ENCODE measurements at places on chromosomes 3 and 15.

- DNase-seq: no peak
Measured at GRCh38 chr3:128503751-128504532, 10.9 kb upstream of the GATA2 start.

DNA sequence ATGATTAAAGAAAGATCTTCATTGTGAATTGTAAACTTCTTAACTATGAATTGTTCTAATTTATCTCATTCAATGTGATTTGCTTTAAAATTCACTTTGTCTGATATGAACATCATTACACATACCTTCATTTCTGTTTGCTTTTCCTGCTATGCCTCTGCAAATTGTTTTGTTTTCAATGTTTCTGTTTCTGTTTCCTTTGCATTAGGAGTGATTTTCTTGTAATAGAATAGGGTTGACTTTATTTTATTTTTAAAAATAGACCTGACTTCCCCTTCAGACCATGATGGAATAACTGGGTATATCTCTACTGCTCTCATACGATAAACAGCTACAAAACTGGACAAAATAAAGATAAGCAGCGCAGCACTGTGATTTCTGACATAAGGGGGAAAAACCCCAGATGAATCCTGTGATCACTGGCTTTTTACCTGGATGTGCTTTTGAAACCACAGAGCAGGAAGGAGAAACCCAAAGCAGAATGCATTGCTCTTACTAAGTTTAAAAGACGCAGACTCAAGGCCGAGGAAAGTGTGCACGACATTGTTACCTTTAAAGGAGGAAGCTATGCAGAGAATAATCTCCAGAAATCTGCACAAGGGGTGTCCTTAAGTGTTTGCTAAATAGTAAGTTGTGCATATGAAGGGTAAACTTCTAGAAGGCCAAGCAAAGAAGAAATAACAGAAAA lies 420.2 kb downstream of the TBC1D5 start:
- DNase-seq: no peak

DNA sequence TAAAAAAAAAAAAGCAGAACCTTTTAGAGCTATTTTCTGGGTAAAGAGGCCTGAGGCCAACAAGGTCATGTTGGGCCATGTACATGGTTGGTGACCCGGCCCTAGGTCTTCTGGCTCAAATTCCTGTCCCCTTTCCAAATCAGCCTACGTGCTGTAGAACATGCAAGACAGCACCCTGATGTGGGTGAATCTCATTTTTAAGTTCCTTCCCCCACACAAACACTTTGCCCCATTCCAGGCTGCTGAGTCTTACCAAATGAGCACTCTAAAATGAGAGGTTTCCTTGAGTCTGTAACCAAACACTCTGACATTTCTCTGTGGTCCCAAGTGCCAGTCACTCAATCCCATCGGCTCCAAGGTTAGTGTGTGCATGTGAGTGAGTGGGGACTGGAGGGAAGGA lies 9.4 kb downstream of the BCL6 start:
- no peak for DNase-seq

GRCh38 chr3:129952556-129953355 lies 21.8 kb upstream of the TRH start:
- DNase-seq: no peak

DNA sequence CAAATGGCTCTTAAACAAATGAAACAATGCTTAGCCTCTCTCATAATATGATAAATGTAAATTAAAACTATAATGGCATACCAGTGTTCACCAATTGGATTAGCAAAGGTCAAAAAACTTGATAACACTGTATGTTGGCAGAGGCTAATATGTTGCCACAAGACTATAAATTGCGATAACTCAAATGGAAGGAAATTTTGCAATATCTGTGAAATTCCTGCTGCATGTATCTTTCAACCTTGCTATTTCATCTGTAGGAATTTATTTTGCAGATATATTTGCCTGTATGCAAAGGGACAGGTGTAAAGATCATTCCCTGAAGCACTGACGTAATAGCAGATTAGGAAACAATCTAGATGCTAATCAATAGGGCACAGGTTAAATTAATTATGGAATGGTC lies 191.4 kb upstream of the EIF1B start:
- DNase-seq: no peak

DNA sequence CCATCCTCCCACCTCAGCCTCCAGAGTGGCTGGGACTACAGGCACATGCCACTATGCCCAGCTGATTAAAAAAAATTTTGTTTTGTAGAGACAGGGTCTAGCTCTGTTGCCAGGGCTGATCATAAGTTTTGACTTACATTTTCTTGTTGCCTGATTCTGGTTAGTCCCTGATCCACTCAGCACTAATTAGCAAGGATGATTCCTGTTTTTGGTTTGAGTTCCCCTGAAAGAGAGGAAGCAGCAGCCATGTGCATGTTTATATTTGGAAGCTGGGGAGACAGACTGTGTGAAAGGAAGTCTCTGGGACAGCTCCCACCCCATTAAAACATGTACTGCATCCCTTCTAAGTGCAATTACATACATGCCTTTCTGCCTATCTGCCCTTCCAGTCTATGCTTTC lies 3.6 kb upstream of the NCK1 start:
- DNase-seq: no peak

GRCh38 chr15:51398626-51399025 lies 57.2 kb downstream of the GLDN start:
- DNase-seq: no peak

DNA sequence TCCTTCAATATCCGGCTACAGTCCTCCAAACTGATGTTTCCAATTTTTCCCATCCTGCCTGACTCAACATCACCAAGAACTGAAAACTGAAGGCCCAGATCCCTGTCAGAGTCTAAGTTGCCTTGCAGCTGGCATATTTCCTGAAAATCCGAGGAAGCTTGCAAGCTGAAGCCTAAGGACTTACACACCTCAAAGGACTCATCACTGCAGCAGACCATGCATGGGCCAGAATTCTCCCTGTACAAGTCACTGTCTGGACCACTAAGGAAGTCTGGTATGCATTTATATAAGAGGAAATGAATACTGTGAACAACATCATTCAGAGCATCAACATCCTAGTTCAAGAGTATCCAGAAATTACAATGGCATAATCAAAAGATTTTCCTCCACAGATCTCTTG lies 548.8 kb upstream of the MDFIC2 start:
- no peak for DNase-seq

DNA sequence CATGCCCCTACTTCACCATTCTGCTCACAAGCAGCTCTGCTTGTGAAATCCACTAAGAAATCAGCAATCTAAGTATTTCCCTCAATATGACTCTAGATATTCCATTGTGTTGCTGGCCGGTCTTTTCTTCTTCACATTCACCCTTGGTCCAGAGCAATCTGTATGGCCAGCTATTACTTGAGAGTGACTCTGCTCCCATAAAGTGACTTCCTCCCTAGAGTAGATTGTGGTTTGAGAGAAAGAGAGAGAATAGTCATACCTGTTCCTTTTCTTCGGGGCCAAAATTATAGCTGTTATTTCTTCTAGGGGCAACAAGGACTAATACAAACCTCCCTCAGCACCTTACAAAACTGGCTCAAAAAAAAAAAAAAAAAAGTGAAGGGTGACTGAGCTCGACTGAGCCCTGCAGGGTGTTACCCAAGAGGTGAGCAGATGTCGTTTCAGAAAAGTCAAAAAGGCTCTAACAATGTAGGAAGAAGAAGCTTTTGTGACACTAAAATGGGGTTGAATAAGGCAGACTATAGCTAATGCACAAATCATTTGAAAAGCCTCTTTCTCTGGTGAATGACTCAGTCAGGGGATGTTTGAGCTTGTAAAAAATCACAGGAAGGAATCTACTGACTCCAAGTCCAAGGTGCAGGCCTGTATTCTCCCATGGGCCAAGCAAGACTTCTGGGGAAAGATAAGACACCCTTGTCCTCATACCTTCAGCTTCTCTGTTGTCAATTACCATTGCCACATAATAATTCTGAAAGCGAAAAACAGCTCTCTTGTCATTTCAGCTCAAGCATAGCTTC lies 161.0 kb upstream of the SLC24A5 start:
- no peak for DNase-seq

DNA sequence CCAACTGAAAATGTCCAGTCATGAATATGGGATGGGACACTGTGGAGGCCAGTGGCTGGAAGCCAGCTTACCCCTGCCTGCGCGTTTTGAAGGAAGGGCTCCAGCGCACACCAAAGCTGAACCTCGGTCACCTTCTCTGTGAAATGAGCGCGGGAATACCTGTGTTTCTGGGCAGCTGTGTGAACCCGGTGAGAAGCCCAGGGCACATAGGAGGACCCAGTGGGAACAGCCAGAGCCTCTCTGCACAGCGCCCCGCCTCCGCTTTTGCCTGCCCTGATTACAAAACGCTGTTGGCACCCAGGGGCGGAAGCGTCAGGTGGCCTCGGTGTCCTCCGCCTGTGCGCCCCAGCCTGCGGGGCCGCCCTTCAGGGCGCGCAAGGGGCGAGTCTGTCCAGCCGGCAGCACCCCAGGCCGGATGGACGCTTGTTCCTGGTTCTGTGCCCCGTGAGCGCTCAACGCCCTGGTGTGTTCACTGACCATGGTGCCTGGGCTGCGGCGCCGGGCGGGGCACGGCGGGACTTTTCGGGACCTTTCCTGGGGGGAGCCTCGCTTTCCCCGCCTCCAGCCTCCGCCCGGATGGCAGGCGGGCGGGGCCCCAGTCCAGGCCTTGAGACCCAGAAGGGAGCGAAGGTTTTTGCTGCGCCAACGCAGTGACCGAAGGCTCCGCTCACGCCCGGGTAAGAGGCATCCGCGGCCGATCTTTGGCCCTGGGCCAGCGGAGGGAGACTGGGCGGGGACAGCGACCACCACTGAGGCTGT lies at the start of gene SQOR:
Gene SQOR, plus strand, starts transcription at position 598 of the 759 bp plus-strand sequence. CDS start 23,895 bp downstream, outside the sequence.
- DNase-seq: no peak

- no peak for DNase-seq
Measured at GRCh38 chr3:80187981-80188380, 420.2 kb upstream of the ROBO1 start.

- no peak for DNase-seq
Measured at GRCh38 chr3:188553569-188553968, 399.6 kb downstream of the LPP start.

- DNase-seq: peak; percentile 37
Measured at GRCh38 chr15:91866371-91866905, 12.9 kb downstream of the SLCO3A1 start.

DNA sequence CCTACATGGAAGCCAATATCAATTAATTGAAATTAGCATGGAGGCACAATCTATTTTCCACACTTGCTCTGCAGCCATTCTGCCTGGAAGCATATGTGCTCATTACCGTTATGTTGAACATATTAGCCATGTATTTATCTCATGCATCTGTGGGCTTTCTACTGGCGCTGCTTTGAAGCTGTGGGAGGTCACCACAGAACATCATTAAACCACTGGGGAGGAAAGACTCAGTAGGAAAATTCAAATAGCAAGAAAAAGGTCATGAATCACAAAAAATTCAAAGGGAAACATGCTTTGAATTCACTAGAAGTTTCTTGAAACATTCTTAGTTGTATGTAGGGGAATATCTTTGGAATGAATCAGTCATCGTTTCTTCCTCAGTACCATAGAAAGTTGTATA lies 652.5 kb downstream of the EDEM1 start:
- no peak for DNase-seq

DNA sequence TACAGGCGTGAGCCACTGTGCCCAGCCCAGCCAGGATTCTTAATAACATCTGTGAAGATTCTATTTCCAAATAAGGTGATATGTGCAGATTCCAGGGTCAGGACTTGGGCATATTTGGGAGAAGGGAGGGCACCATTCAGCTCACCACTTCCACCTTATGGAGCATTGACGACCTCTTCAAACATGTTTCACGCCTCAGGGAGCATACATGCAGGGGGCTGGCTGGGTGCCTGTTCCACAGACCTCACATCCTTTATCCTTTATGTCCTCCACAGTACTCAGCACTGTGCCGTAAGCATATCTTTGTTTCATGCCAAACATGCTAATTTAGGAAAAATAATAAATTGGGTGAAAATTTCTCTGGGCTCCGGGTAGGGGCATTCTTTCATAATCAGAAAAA lies 229.0 kb downstream of the THSD4 start:
- no peak for DNase-seq

All from NCI-H524 treated with DMSO at 0.1 percent for 48 hours (cell line).